ENCODE measurements at places on chromosomes 2 and 18. TPM values are rescaled to one million over a fixed set of nuclear protein-coding genes. Genes with fewer than 3 reads are reported as not detected.

Gene WDR54
- 3.2 TPM for total RNA-seq

Gene USP40
- total RNA-seq: 18.2 TPM

Gene PAX8
- 1.7 TPM for total RNA-seq

Gene TMEM37
- 3.0 TPM for total RNA-seq

Gene POTEC
- total RNA-seq: not detected

Gene OSR1
- total RNA-seq: 4.7 TPM

Gene KCNG3
- total RNA-seq: not detected

GRCh38 chr2:20381457-20381856 lies 30.8 kb upstream of the PUM2 start:
- no peaks in the 10 kb centered on the region for H3K27me3 ChIP-seq
- H3K4me1 ChIP-seq: peaks cover 18% of the 10 kb centered on the region
- DNase-seq: no peak
- no peaks in the 10 kb centered on the region for H3K36me3 ChIP-seq
- no peak overlapping the region for H3K4me3 ChIP-seq
- no peak overlapping the region for H3K27ac ChIP-seq

- no peaks in the 10 kb centered on the region for H3K4me1 ChIP-seq
- H3K27me3 ChIP-seq: no peaks in the 10 kb centered on the region
- H3K36me3 ChIP-seq: no peaks in the 10 kb centered on the region
- no peak overlapping the region for H3K27ac ChIP-seq
- no peak for DNase-seq
These were observed 457.2 kb upstream of the MEX3C start for GRCh38 chr18:51654488-51655326.

GRCh38 chr2:16881122-16881521 lies 215.5 kb upstream of the CYRIA start:
- H3K36me3 ChIP-seq: no peaks in the 10 kb centered on the region
- no peaks in the 10 kb centered on the region for H3K4me1 ChIP-seq
- H3K27me3 ChIP-seq: no peaks in the 10 kb centered on the region
- H3K27ac ChIP-seq: no peak overlapping the region
- no peak overlapping the region for H3K4me3 ChIP-seq
- no peak for DNase-seq

- H3K27ac ChIP-seq: no peak overlapping the region
- no peak for DNase-seq
- H3K27me3 ChIP-seq: no peaks in the 10 kb centered on the region
- no peaks in the 10 kb centered on the region for H3K36me3 ChIP-seq
- no peaks in the 10 kb centered on the region for H3K4me1 ChIP-seq
- H3K4me3 ChIP-seq: no peak overlapping the region
These were observed 59.8 kb downstream of the SLC4A3 start for GRCh38 chr2:219687272-219687671.

DNA sequence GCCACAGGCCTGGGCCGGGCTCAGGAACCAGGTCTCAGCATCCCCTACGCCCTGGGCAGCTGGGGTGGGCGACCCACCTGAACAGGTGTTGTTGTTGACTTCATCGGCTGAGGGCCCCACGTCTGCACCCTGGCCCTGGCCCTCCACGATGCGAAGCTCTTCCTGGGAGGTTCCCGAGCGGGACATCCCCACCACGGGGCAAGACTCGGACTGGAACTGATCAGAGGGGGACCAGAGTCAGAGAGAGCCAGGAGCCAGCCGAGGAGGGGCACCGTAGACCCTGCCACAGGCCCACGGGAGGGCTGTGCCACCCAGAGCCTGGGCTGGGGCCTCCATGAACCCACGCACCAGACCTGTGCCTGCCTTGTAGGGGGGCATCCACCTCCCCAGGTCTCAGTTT lies 54.3 kb downstream of the AQP12A start:
- DNase-seq: no peak
- no peak overlapping the region for H3K27ac ChIP-seq
- no peaks in the 10 kb centered on the region for H3K4me1 ChIP-seq
- no peak overlapping the region for H3K4me3 ChIP-seq
- no peaks in the 10 kb centered on the region for H3K27me3 ChIP-seq

GRCh38 chr2:97950329-97951154 lies 45.2 kb downstream of the TMEM131 start:
- H3K27me3 ChIP-seq: no peaks in the 10 kb centered on the region
- H3K27ac ChIP-seq: no peak overlapping the region
- no peaks in the 10 kb centered on the region for H3K36me3 ChIP-seq
- no peak for DNase-seq
- peaks cover 26% of the 10 kb centered on the region for H3K4me1 ChIP-seq

GRCh38 chr18:21598726-21599584 lies 1.5 kb downstream of the ESCO1 start:
- no peak for DNase-seq
- no peaks in the 10 kb centered on the region for H3K27me3 ChIP-seq
- H3K4me3 ChIP-seq: peak overlapping the region; percentile 67
- H3K36me3 ChIP-seq: no peaks in the 10 kb centered on the region
- H3K4me1 ChIP-seq: peaks cover 5% of the 10 kb centered on the region

DNA sequence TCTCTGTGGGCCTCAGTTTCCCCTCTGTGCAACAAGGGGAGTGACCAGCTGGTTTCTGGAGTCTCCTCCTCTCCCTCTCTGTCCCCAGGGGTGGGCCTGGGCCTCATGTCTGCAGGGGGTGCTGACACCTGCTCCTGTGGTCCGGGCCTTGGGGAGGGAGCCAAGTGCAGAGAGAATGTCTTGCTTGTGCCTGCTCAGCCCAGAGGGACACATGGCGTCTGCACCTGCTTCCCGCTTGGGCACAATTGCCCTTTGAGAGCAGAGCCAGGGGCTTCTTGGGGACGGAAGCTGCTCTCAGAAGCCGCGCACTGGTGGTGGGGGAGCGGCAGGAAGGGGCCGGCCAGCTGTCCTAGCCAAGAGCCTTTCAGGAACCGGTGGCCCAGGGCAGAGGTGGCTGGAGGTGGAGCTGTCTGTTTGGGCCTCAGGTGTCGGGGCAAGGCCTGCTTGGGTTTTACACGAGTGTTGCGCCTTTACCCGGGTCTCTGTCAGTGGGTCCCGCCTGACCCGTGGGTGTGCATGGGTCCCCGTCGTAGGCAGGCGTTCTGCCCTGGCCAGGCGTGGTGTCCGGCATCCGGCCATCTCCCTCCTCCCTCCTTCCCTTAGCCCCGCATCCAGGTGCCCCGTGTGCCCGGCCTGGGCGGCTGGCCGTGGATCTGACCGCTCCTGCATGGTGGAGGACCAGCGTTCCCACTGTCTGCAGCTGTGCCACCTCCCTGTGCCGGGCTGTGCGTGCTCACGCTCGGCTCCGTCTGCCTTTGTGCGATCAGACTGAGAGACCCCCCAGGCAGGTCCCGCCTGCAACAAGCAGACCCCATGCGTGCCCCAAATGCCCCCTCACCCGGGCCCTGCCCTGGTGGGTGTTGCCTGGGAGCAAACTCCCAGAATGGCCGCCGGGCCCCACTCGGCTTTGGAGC lies 4.0 kb downstream of the NEU4 start:
- H3K27me3 ChIP-seq: no peaks in the 10 kb centered on the region
- no peak overlapping the region for H3K4me3 ChIP-seq
- no peak overlapping the region for H3K27ac ChIP-seq
- DNase-seq: no peak

DNA sequence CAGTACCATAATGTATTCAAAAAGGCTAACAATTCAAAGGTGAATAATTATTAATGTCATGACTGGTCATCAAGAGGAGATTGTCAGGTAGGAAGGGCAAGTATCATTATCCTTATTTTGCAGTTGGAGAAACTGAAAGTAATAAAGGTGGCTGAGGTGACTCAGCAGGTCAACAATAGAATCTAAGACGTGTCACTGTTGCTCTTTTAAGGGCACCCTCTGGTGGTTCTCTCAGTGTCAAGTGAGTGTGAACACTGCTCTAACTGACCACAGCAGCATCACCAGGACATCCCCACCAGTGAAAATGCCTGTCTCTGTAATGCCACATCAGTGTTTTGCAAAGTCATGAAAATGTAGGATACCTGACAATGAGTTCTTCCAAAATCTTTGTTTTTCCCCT lies 69.7 kb downstream of the DCC start:
- H3K4me3 ChIP-seq: no peak overlapping the region
- no peak for DNase-seq
- H3K27ac ChIP-seq: no peak overlapping the region
- no peaks in the 10 kb centered on the region for H3K27me3 ChIP-seq

- H3K27ac ChIP-seq: no peak overlapping the region
- DNase-seq: no peak
These were observed 82.4 kb downstream of the CTIF start for GRCh38 chr18:48621240-48621639.

- no peak overlapping the region for H3K4me3 ChIP-seq
- no peaks in the 10 kb centered on the region for H3K27me3 ChIP-seq
- H3K4me1 ChIP-seq: no peaks in the 10 kb centered on the region
- DNase-seq: no peak
- H3K27ac ChIP-seq: no peak overlapping the region
- H3K36me3 ChIP-seq: no peaks in the 10 kb centered on the region
These were observed 310.1 kb upstream of the NCKAP5 start for GRCh38 chr2:133878326-133878725.

GRCh38 chr2:143771939-143772338 lies 642.7 kb downstream of the ARHGAP15 start:
- H3K4me1 ChIP-seq: no peaks in the 10 kb centered on the region
- no peak overlapping the region for H3K4me3 ChIP-seq
- no peaks in the 10 kb centered on the region for H3K36me3 ChIP-seq

Data from heart left ventricle (tissue), 16 donors.